ENCODE measurements at places on chromosomes 11 and 22. TPM values are rescaled to one million over a fixed set of nuclear protein-coding genes. Genes with fewer than 3 reads are reported as not detected.
A peak's percentile ranks its signal among the peaks of the same experiment; 100 is the strongest.

The VPREB3 gene
- total RNA-seq: 0.84 TPM

- peak; percentile 50 for ATAC-seq
These were observed 25.5 kb downstream of the SCGB1A1 start for GRCh38 chr11:62444236-62444833.

DNA sequence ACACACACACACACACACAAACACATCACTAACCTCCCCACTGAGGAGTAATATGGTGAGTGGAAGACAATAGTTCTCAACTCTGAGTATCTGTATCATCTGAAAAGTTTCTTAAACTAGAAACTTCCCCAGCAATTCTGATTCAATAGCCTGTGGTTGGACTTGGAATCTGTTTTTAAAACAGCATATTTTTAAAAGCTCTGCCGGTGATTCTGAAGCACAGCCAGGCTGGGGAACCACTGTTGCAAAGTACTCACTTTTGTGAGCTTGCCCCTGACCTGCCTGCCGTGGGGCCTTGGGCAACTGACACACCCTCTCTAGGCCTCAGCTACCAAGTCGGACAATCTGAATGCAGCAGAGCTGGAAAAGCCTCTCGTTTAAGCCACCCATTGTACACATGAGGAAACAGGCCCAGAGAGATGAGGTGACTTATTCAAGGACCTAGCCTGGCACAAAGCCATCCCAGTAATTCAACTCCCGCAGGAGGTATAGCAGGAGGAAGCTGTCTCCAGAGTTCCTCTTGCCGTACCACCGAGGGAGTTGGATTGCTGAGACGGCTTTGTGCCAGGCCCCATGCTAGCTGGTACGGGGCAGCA, 8.9 kb downstream of the SLC15A3 start:
- ATAC-seq: peak; percentile 96

DNA sequence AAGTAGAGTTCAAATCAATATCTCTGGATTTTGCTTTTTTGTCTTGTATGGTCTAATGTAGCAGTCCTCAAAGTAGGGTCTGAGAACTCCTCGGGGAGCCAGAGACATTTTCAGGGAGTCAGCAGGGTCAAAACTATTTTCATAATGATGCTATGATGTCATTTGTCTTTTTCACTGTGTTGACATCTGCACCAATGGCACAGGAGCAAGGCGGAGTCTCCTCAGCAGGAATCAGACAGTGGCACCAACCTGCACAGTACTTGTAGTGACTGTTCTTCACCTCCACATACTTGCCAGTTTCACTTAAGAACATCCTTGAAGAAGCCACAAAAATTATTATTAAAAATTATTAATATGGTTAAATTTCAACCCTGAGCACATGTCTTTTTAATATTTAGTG, 14.9 kb upstream of the FXYD6 start:
- no peak for ATAC-seq

GRCh38 chr11:9708544-9708943, 44.7 kb downstream of the SWAP70 start:
- ATAC-seq: peak; percentile 29

GRCh38 chr11:123338997-123339752, 90.9 kb upstream of the GRAMD1B start:
- no peak for ATAC-seq

DNA sequence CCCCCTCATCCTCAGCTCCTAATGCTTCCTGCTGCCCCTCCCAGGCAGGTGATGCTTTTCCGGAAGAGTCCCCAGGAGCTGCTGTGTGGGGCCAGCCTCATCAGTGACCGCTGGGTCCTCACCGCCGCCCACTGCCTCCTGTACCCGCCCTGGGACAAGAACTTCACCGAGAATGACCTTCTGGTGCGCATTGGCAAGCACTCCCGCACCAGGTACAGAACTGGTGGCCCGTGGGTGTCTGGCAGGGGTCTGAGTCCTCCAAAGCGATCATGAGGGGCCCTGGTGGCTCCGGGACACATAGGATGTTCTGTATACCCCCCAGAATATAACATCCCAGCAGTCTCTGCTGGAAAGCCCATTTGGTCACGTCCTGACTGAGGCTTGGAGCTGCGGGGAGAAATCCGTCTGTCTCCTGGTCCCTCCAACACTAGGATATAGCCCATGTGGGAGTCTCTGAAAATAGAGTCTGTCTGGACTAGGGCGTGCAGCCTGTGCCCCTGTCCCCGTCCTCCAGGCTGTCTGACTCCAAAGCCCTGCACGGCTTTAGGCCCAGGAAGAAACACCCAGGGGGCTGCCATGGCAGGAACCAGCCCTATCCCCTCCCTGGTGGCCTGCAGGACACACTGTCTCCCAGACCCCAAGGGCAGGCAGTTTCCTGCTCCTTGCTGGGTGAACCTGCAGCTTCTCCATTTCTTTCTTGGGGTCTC, 9.1 kb downstream of the F2 start:
- no peak for ATAC-seq

DNA sequence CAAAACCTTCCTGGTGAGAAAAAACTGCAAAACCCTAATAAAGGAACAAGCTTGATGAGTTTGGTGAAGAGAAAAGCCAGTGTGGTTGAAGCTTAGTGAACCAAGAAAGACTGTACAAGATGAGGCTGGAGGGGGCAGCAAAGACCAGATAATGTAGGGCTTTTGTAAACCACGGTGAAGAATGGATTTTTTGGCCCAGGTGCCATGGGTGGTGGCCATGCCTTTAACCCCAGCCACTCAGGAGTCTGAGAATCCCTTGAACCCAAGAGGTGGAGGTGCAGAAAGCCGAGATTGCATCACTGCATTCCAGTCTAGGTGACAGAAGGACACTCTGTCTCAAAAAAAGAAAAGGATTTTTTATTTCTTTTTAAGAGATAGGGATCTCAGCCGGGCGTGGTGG, 5.0 kb upstream of the ZDHHC5 start:
- ATAC-seq: peak; percentile 34

GRCh38 chr22:27107824-27108223, 450.4 kb downstream of the MIAT start:
- peak; percentile 57 for ATAC-seq

- ATAC-seq: no peak
These were observed 39.6 kb upstream of the WEE1 start for GRCh38 chr11:9533736-9534473.
